ENCODE measurements at places on chromosomes 16 and 17. TPM values are rescaled to one million over a fixed set of nuclear protein-coding genes. Genes with fewer than 3 reads are reported as not detected.

GRCh38 chr17:31663576-31663975, 195.5 kb downstream of the COPRS start:
- DNase-seq = peak; percentile 31

- no peak for DNase-seq
Measured at GRCh38 chr17:41592601-41593305, 6.1 kb upstream of the KRT14 start.

DNA sequence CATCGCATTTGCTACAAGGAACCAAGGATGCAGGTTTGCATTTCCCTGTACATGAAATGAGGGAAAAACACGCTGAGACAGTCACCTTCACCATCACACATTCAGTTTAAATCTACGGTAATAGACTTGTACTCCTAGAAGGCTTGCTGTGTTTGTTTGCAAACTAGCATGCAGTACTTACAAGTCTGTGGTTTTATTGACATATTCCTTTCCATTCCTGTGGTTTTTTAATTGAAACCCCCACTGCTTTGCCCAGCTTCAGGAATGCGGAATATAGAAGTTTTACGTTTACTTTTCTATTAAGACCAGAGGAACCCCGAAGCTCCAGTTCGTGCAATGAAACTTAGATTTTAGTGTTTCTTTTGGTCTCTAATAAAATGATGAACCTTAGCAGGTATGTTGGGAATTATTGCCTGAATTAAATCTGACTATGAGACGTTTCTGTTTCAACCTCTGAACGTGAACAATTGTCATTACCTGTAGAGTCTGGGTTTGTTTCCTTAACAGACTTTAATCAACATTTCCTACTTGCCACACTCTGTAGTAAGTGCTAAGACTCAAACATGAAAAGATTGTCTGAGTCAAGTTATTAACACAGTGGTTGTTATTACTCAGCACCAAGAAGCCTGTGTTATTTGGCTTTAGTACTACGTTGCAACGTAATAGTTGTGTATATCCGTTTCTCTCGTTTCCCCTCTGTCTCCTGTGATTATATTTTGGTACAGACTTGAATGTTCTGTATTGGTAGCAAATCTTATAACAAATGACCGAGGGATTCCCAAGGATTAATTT, 793.3 kb upstream of the GOT2 start:
- peak; percentile 11 for DNase-seq

Gene SPATA20
- 109 TPM for total RNA-seq

- DNase-seq = peak; percentile 43
Measured at GRCh38 chr17:62898239-62898864, 67.7 kb upstream of the TANC2 start.

DNA sequence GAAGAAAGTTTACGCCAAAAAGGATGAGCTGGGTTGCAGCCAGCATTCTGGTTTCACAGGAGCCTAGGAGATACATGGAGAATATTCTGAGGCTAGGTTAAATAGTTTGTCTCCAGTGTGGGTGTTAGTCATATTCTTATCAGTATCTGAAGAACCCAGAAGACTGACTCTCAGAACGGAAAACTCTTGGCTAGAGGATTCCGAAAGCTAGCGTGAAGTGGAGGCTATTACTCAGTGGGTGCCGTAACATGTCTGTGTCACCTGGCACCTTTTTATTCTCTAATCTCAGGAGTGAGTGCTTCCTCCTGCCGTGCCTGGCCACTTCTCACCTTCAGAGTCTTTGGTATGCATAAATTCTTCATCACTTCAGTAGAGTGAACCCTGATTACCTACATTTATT, 199.5 kb downstream of the WWOX start:
- DNase-seq = peak; percentile 78

- peak; percentile 4 for DNase-seq
Measured at GRCh38 chr16:86732621-86733295, 154.4 kb downstream of the FOXL1 start.

- no peak for DNase-seq
Measured at GRCh38 chr17:77666881-77667395, 291.6 kb upstream of the TNRC6C start.

GRCh38 chr16:62277942-62278341, 241.7 kb upstream of the CDH8 start:
- no peak for DNase-seq

DNA sequence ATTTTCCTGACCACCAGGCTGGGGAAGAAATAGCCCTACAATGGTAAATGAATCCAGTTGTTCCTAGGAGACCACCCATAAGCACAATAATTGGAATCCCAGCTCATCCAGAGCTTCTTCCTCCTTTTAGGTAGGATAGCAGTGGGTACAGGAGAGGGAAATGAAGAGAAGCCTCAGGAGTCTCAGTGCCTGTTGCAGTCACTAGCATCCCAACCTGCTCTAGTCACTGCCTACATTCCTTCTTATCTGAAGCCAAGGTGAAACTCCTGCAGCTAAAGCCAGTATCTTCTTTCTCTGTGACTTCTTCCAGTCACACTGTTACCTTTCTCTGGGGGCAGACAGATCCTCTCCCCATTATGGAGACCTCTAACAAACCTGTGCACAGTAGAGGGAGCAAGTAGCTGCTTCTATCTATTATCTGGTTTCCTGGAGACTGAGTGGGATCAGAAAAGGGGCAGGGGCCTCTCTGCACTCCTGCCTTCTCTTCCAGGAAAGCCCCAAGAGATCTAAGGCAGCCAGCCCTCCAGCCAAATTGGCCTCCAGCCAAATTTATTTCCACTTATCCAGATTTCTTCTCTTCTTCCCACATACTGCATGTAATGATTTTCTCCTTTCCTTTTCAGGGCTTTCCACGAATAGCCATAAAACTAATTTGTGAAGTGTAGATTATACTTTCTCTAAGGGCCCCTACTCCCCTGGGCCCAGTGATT, 85.5 kb downstream of the SSH2 start:
- DNase-seq = no peak

DNA sequence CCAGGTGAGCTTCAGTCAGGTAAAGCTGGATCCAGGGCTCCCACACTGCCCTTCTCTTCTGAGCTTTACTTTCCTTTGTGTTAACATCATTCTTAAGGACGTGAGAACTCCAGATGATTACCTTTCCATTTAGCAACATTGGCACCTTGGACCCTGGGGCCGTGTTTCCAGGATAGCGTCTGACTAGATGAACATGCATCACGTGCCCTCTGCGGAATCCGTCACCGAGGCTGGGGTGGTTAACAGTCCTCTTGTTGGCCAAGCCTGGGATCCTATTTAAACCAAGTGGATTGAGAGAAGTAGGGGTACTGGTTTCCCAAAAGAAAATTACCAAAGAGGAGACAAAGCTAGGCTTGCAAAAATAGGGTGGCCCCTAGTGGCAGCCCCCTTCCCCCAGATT, 3.9 kb upstream of the LAT start:
- DNase-seq = no peak

Gene CTF1
- total RNA-seq = 3.5 TPM

GRCh38 chr17:79201536-79202227, 127.1 kb downstream of the ENGASE start:
- no peak for DNase-seq

DNA sequence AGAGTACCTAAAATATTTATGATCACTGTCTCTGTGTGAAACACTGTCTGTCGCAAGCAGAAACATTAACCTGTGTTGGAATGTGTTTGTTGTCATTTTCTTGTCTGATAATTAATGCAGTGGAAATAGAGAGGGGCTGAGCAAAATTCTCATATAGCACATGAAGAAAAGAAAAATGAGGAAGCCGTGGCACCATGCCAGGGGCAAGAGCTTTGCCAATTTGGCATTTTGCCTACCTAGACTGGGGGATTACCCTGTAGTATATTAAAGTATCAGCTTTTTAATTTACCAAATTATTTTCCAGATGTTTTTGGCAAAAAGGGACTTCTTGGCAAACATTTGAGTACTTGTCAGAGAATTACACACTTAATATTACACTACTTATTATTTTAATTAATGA, 1326.6 kb upstream of the GOT2 start:
- no peak for DNase-seq

GRCh38 chr17:732902-733720, 715 bp downstream of the TLCD3A start:
- peak; percentile 26 for DNase-seq

DNA sequence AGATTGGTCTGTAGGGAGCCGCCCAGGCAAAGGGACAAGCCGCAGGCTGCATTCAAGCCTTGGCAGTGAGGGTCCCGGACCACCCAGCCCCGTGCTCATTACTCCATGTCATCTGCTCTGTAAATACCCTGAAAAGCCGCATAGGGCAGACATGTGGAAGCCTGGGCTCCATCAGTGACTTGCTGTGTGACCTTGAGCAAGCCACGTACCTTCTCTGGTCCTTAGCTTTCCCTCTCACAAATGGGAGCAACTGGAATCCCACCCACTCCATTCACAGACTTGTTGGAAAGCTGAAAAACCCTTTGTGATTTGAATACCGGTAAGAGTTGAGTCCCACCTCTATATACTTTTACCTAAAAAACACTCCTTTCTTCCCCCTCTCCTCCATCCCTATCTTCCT, 11.9 kb downstream of the CAMKK1 start:
- DNase-seq = no peak

Gene KRTAP2-2
- not detected for total RNA-seq

GRCh38 chr17:6683081-6683684, 30.0 kb downstream of the SLC13A5 start:
- DNase-seq = no peak

Measured in fibroblast of villous mesenchyme (primary cell).